ENCODE measurements at places on chromosomes 3 and 15.
A peak's percentile ranks its signal among the peaks of the same experiment; 100 is the strongest.

DNA sequence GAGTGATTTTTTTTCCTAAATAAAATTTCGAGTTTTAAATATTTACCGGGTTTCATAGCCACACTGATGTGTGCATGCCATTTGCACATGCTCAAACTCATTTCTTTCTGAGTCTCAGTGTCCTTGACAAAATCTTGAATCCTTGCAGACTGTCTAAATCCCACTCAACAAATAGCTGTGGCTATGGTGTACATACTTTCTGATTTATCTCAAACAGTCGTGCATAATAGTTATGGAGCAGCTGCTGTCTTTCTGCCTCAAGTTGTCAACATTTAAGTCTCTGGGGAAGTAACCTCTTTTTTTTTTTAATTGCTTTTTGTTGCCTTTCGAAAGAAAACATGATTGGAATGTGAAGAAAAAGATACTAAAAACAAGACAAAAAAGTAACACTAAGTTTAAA lies 52.8 kb upstream of the UTS2B start:
- no peak for DNase-seq

DNA sequence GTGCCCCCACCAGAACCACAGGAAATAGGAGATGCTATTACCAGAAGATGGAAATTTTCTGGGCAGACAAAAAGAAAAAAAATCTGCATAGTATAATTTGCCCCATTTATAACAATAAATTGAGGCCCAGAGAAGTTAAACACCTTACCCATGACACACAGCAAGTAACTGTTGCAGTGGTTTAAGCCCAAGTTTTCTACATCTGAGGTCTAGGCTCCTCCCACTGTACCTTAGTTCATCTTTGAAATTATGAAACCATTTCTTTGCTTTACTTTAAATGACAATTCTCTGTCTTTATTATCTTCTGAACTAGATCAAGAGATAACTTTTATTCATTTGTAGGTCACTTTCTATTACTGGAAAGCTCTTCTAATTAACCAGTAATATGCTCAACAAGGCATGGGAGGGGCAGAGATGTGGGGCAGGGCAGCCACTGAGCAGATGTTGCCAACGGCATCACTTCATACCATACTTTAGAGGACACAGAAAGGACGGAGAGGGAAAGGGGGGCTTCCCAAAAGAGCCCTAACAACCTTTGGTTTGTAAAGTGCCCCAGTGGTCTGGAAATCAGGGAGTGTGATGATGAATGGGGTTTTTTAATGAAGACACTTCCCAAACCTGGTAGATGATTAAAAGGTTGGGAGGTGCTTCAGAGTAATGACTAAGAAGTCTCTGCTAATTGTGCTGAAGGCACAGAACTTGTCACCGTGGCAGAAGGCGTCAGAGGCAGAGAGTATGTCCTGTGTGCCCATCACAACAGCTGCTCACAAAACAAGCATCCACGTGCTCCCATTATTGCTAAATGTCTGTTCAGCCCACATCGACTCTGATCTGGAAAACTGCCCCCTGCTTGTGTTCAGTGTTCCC lies 342.5 kb downstream of the SHQ1 start:
- no peak for DNase-seq

DNA sequence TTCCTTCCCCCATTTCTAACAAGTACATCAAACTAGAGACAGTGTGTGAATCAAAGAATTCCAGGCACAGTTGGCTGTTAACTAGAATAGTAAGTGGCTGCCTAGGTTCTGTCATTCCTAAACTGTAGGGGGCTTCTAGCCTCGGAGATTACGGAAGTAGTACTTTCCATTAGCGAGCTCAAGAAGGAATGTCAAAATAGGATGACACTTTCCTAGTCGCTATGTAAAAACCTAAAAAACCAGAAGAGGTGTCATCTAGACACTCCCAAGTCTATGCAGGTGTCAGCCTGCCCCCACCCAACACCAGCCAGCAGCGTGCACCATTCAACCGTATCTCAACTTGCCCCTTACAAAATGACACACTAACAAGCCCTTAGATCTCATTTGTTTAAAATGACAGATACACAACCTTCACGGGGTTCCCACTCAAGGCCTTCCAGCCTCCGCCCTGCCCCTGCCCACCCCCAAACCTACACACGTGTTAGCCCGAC lies 874 bp downstream of the INO80 start:
- peak; percentile 50 for DNase-seq

GRCh38 chr15:63497642-63498467 lies 6.5 kb upstream of the USP3 start:
- DNase-seq, result no peak

GRCh38 chr3:126205717-126206655 lies 25.6 kb upstream of the ALDH1L1 start:
- DNase-seq, result no peak

DNA sequence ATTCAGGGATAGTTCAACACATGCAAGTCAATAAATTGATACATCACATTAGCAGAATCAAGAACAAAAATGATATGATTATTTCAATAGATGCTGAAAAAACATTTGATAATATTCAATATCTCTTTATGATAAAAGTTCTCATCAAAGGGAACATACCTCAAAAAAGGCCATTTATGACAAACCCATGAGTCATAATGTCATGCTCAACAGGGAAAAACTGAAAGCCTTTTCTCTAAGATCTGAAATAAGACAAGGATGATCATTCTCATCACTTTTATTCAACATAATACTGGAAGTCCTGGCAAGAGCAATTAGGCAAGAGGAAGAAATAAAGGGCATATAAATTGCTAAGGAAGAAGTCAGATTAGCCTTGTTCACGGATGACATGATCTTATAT lies 54.1 kb upstream of the TMEM158 start:
- DNase-seq, result no peak

DNA sequence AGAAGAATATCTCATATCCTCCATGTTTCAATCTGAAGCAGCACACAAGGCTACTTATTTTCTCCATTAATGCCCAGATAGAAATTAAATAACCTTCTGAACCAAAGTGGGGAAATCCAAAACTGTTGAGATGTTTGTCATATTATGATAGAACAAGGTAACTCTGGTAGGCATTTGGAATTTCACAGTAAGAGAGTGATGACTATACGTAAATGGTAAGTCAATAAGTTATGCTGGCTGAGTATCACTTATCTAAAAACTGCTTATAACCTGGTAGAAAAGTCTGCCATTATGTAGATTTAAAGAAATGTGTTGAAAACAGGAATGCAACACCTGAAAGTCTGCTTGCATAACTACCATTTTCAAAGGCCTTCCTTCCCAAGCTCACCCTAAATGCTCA lies 17.2 kb upstream of the SLC12A8 start:
- DNase-seq, result no peak

- DNase-seq, result no peak
These were observed 50.4 kb upstream of the ATP2C1 start for GRCh38 chr3:130843441-130843840.

DNA sequence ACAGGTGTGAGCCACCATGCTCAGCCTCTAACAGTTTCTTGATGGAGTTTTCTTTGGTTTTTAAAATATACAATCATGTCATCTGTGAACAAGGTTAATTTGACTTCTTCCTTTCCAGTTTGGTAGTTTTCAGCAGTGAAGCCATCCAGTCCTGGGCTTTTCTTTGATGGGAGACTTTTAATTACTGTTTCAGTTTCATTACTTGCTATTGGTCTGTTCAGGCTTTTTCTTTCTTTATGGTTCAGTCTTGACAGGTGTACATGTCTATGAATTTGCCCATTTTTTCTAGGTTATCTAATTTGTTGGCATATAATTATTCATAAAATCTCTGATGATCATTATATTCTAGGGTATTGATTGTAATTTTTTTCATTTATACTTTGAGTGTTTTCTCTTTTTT lies 36.8 kb downstream of the PFN2 start:
- no peak for DNase-seq

- no peak for DNase-seq
These were observed 429.4 kb downstream of the NTRK3 start for GRCh38 chr15:87827131-87827530.

DNA sequence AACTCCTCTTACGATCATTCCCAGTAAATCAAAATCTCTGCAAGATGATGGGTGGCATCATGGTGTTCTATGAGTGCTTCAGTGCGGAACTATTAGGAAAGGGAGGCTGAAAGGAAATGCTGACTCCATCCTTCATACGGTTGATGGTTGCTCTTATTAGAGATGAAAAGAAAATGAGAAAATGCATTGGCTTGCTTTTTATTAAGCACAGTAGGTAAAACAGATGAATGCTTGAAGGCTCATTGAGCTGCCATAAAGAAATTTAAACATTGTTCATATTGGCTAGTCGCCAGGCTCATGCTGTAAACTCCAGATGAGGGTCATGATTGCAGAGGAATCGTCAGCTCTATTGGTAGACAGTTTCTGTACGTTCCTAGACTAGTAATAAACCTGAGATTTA lies 115.8 kb downstream of the EPHA3 start:
- DNase-seq, result no peak

DNA sequence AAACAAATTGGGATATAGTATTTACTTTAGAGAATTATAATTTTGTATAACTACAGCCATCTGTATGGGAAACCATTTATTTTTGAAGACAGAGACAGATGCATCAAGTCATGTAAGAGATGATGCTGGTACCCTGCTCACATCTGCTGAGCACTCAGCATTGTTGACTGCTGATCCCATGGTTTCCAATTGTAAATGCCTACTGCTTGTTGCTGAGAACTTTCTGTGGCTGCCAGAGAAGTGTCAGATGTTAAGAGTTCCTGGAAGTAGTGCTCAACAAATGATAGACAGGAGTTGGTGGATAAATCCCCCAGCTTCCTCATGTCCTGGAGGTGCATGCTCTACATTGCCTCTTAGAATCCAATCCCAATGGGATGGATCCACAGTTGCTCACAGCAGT lies 167.1 kb downstream of the OXSM start:
- no peak for DNase-seq

- DNase-seq, result no peak
These were observed 11.1 kb downstream of the SLC24A1 start for GRCh38 chr15:65632780-65633375.

- no peak for DNase-seq
These were observed 410.6 kb downstream of the FOXP1 start for GRCh38 chr3:71172951-71173350.

DNA sequence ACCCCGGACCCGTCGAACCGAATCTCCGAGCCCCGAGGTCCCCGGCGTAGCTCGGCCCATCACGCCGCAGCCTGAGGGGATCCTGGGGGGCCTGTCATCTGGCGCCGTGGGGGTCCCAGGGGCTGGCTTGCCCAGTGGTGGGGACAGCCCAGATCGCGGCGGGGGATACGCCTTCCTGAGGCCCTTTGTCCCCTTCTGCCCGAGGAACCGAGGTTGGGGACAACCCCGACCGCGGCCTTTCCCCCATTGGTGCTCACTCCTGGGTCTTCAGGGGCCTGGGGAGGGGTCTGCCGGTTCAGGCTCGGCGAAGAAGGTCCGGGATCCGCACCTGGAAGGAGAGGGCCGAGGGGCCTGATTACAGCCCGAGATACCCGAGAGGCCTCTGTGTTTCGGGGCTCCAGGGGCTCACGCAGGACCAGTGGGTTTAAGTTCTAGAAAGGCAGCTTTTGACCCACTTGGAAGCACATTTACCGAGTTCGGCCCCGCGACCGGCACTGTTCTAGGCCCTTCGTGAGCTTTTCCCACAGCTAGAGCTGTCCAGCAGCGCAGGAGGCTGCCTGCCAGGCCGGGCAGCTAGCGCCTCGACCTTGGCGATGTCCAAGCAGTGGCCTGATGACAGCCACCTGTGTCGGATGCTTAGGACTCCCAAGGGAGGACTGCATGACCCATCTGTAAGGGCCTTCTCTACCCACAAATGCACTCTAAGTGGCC lies 504 bp downstream of the ABHD2 start:
- no peak for DNase-seq

DNA sequence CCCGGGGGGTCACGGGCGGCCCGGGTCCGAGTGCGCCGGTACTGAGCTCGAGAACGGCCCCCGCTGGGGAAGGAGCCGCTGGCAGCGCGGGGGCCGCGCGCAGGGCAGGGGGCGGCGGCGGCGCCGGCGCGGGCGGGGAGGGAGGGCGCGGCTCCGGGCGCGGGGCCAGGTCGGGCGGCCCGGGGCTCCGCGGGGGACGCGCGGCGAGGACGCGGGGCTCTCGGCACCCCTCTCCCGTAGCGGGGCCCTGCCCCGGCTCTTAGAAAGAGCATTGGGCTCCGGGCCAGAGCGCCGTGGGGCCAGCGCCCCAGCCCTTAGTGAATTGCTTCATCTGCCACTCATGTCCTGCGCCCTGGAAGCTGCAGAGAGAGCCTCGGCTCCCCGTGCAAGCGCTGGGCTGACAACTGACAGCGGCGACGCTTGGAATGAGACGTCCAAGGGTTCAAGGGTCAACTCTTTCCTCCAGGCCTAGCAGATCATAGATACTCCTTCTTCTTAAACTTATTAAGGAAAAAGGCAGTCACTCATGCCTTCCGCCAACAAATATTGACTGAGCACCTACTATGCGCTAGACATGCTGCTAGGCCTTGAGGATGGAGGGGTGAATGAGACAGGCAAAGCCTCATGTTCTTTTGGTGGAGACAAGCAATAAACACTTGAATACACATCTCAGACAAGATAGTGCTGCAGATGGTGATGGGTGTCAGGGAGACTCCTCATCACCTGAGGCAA lies 140.8 kb downstream of the SMAD6 start:
- no peak for DNase-seq

DNA sequence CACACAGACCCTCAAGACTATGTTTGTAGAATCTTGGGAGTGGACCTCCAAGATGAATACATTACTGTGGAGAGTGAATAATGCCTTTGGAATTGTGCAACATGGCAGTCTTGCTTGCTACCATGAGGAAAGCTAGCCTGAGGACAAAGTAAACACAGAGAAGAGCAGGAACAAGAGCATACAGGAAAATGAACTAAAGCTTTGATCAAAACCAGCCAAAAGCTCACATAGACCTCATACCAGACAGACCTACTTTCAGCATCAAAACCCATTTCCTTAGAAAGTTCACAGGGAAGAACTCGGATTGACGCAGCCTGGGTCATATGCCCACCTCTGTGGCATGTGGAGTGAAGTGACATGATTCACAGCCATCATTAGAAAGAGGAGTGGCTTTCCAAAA lies 3.3 kb upstream of the RAB8B start:
- no peak for DNase-seq

DNA sequence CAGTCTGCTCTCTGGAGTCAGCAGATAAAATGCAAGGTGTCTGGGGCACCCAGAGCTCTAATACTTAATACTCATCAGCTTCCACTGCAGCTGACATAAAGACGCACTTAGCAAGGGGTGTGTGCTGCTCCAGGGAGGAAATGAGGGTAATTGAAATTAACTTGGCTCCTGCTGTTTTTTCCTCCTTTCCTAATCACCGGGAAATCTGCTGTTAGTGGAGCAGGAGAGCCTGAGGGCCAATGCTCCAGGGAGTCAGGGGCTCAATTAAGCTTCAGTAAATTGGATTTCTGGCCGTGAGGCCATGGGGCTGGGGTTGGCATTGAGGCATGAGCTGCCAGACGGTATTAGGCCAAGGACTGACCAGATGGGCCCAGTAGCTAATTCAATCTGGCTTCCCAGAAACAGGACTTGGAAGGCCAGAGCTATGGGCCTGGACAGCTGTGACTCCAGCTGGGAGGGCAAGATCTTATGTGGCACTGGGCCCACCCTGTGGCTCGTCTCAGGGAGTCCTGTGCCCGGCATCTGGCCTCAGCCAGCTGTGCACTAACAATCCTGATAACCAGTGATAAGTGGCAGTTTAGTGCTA lies 30.7 kb upstream of the CHRNB4 start:
- DNase-seq, result no peak

GRCh38 chr15:45346381-45346780 lies 32.0 kb downstream of the GATM start:
- no peak for DNase-seq

GRCh38 chr15:34009656-34010055 lies 29.3 kb downstream of the AVEN start:
- DNase-seq, result no peak

Data from kidney glomerular epithelial cell (primary cell).